Endothelial cell of coronary artery (primary cell): ENCODE measurements at places on chromosomes 3 and 15. TPM values are rescaled to one million over a fixed set of nuclear protein-coding genes. Genes with fewer than 3 reads are reported as not detected.

SLC7A14 gene
- total RNA-seq: 1.6 and 11.0 TPM in 2 replicates

SNX4 gene
- total RNA-seq: 37.4 and 45.4 TPM in 2 replicates

PRRT3 gene
- total RNA-seq: 0.72 and 0.94 TPM in 2 replicates

LRRN1 gene
- not detected in 2 replicates for total RNA-seq

TGM5 gene
- not detected in 2 replicates for total RNA-seq

FRMD4B gene
- total RNA-seq: 60.9 and 107 TPM in 2 replicates

GOLGA8H gene
- 0.90 and 1.1 TPM in 2 replicates for total RNA-seq

ACKR4 gene
- 0.18 and 0.47 TPM in 2 replicates for total RNA-seq

SMAD6 gene
- total RNA-seq: 25.6 and 34.0 TPM in 2 replicates

CCR9 gene
- not detected in 2 replicates for total RNA-seq

ACTC1 gene
- total RNA-seq: not detected in 2 replicates

ISLR gene
- 4.6 TPM in 1 of 2 replicates, not detected in the other for total RNA-seq

HMCES gene
- total RNA-seq: 20.3 and 20.8 TPM in 2 replicates

PLAAT1 gene
- total RNA-seq: 0.45 TPM in 1 of 2 replicates, not detected in the other

CDC25A gene
- total RNA-seq: 5.9 and 12.4 TPM in 2 replicates

LMAN1L gene
- total RNA-seq: not detected in 2 replicates

ACP3 gene
- not detected in 2 replicates for total RNA-seq

CASR gene
- total RNA-seq: not detected in 2 replicates

CHRNA7 gene
- total RNA-seq: 0.56 and 1.8 TPM in 2 replicates

TRIM42 gene
- not detected in 2 replicates for total RNA-seq

SEMA6D gene
- 2.1 and 2.2 TPM in 2 replicates for total RNA-seq

TRH gene
- total RNA-seq: not detected in 2 replicates

NR1I2 gene
- under 0.01 and 0.09 TPM in 2 replicates for total RNA-seq

SPINK8 gene
- not detected in 2 replicates for total RNA-seq

GOLGA6L6 gene
- not detected in 2 replicates for total RNA-seq

THRB gene
- total RNA-seq: 0.09 and 0.38 TPM in 2 replicates

PRICKLE2 gene
- 5.9 and 14.8 TPM in 2 replicates for total RNA-seq

ZDHHC19 gene
- total RNA-seq: not detected in 2 replicates

FRMD5 gene
- 11.7 and 27.5 TPM in 2 replicates for total RNA-seq

IL16 gene
- 0.19 and 0.27 TPM in 2 replicates for total RNA-seq

ADIPOQ gene
- under 0.01 TPM in 1 of 2 replicates, not detected in the other for total RNA-seq

MFGE8 gene
- total RNA-seq: 34.1 and 55.8 TPM in 2 replicates

SKOR1 gene
- under 0.01 and 0.09 TPM in 2 replicates for total RNA-seq

DUT gene
- 42.6 and 55.8 TPM in 2 replicates for total RNA-seq

CAND2 gene
- 1.1 and 3.9 TPM in 2 replicates for total RNA-seq

ADGRG7 gene
- not detected in 2 replicates for total RNA-seq

NEDD4 gene
- 24.5 and 40.3 TPM in 2 replicates for total RNA-seq

CHRD gene
- total RNA-seq: 0.09 and 0.28 TPM in 2 replicates

PARP6 gene
- total RNA-seq: 9.8 and 16.5 TPM in 2 replicates

EPHA3 gene
- 1.7 TPM in 1 of 2 replicates, not detected in the other for total RNA-seq

GATA2 gene
- total RNA-seq: 8.5 and 12.4 TPM in 2 replicates

GLCE gene
- total RNA-seq: 147 and 156 TPM in 2 replicates

LINGO1 gene
- total RNA-seq: under 0.01 and 0.09 TPM in 2 replicates

ARRDC4 gene
- total RNA-seq: 0.45 and 2.4 TPM in 2 replicates

CA12 gene
- total RNA-seq: 0.90 and 4.0 TPM in 2 replicates

ALDH1A2 gene
- total RNA-seq: 1.7 and 5.6 TPM in 2 replicates

AP2M1 gene
- total RNA-seq: 476 and 505 TPM in 2 replicates

PYGO1 gene
- 0.27 and 1.7 TPM in 2 replicates for total RNA-seq

SLC51A gene
- total RNA-seq: not detected in 2 replicates

REC114 gene
- not detected in 2 replicates for total RNA-seq

SPTBN5 gene
- 6.3 and 10.5 TPM in 2 replicates for total RNA-seq

MDFIC2 gene
- not detected in 2 replicates for total RNA-seq

SCN11A gene
- total RNA-seq: 0.09 TPM in 1 of 2 replicates, not detected in the other

TRAIP gene
- total RNA-seq: 2.1 and 4.3 TPM in 2 replicates

CCDC66 gene
- total RNA-seq: 15.8 and 20.1 TPM in 2 replicates

GCSAM gene
- not detected in 2 replicates for total RNA-seq

PLSCR5 gene
- total RNA-seq: not detected in 2 replicates

CYP1A2 gene
- not detected in 2 replicates for total RNA-seq
